ENCODE measurements at places on chromosomes 16 and 17.

DNA sequence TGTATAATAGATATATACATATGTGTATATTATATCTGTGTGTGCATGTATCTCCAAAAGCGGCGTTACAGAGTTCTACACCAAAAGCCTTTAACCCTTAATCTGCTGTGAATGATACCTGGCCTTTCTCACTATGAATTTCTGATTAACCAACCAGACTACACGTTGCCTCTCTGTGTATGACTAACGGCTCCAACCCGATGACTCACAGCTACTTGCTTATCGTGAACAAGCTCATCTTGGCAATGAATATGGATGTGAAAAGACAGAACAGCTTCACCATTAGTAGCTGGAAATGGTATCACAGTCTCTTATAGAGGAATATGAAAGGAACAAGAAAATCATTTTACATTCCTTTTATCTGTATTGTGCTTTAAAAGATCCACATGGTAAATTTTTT lies 23.8 kb upstream of the ARHGAP44 start:
- peak; percentile 26 for DNase-seq

GRCh38 chr16:58629733-58630640 lies at the start of gene CNOT1:
TSS of gene CNOT1 (minus strand) at chr16:58629826. CDS start at chr16:58599337, 30,489 bp downstream.
- DNase-seq, result peak; percentile 100

GRCh38 chr17:57605675-57606105 lies 139.4 kb downstream of the CCDC182 start:
- DNase-seq, result no peak

DNA sequence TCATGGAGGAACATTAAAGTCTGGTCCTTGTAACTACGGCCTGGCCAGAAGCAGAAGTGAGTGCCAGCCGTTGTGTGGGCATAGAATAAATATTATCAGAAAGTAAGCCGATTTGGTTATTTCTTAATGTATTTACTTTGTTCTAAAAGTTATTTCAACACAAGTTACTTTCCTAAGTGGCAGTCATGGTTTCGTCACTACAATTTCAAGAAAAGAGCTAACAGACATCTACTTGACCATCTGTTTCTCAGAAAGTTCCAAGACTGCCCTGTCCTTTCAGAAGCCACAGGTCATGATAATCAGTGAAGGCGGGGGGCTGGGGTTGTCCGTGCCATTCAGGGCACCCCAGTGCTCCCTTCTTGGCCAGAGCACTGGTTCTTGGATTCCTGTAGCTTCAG lies 14.9 kb upstream of the FASN start:
- no peak for DNase-seq

DNA sequence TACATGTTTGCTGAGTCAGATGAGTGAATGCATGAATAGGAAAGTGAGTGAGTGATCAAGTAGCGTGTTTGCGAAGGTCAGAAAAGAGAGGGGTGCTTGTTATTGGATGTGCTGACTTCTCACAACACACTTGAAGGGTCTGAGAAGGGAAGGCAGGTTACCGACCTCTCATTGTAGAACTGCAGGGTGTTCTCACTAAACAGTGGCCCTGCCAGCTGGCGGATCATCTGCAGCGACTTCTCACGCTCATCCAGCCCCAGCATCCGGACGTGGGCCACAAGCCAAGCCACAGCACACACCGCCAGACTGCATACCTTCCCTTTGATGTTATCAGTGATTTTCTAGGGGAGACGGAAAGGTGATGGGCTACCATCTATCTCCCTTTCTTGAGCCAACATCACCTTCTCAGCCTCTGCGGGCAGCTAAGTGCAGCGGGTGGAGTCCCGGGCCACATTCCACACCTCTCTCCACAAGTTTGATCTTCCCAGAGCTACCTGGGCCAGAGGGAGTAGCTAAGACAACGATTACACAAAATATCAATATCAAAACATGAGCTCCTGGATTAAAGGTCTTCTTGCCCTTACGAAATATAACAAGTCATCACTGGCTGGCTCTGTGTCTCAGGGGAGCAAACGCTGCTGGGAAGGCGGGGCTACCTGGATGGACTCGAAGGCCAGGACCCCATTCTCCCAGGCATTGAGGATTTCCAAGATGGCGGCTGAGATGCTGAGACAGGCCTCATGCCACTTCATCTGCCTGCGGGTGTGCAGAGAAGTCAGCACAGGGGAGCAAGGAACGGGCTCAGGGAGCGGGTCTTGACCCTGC lies 11.0 kb downstream of the CSF3 start:
- no peak for DNase-seq

DNA sequence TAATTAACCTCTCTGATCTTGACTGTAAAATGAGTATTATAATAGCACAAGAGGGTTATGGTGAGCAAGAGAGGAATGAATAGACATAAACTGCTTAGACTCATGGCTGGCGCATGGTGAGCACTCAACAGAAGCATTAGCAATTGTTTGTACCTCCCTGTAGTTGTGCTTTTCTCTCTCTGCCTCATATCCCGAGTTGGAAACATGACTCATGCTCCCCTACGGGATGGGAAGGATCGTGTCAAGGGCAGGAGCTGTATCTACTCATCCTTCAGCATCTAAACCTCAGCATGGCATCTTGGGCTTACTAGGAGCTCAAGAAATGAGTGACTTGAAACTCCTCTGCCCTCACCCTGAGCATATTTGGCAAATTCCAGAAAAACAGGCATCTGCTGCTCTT lies 299.6 kb downstream of the MAP2K4 start:
- no peak for DNase-seq

DNA sequence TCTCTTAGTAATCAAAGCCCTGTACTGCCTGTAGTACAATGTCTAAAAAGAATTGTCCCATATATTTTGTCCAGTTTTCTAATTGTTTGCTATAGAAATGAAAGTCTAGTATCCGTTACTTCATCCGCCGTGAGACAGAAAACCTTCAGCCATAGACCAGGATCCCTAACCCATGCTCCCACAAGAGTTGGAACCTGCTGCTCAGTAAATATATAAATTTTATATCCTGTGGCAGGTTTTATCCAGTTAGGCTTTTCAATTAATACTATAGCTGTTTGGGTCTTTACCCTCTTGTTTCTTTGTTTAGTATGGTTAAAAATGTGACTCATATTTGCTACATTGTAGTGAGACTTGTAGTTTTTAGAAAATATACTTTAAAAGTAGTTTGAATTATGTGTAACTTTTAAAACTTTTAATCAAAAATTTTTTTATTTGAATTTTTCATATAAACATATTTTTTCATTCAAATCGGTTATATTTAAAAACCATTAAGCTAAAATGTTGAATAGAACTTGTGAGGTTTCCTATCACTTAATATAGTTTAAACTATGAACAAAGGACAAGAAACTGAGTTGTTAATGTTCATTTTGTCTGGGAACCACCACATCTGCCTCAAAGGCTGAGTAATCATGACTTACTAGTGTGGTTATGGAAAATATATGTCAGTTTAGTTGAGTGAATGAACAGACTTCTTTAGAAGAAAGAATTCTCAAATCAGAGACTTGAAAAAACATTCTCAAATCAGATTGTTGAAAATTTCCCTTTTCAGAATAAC lies 54.8 kb downstream of the VMP1 start:
- DNase-seq, result peak; percentile 24
